ENCODE measurements at places on chromosomes 4 and X.

DNA sequence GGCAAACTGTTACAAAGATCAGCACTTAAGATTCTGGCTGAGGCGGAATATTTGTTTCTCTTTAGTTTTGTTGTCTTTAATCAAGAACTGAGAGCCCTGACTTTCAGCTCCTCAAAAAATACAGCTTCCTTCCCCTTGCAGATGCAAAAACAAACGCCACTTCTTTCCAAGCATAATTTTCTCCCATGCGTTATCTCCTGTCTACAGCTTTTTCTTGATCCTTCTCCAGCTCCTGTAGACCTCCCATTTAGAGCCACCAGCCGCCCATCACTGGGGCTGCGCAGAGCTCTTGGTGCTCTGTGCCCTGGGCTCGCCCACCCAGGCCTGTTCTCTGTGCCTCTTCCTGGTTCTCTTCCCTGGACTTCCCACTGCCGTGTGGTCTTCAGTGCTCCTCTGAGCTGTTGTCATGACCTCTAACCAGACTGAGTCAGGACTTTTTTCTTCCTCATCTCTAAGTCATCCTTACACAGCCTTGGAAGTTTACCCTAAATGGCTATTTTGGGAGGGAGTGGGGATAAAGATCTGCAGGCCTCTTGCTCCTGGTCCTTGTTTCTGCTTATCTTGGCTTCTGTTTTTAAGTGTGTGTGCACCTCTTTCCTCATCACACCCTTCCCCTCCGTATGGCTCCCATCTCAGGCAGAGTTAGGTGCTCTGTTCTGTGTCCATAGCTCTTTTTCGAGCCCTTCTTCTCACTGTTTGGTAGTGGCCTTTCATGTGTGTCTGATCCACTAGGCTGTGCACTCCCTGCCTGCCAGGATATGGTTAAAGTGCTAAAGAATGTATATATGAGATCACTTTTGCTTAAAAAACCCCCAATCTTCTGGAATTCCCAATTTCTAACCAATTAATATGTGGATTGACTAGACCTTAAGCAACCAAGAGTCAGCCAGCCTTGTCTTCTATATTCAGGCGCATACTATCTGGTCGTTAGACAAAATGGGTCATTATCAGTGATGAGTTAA is 122.5 kb downstream of the PTTG2 start:
- DNase-seq: no peak

GRCh38 chr4:181166742-181167399 is 1076.3 kb upstream of the TENM3 start:
- DNase-seq: peak; percentile 64

- DNase-seq: no peak
Observed at GRCh38 chr4:48490012-48490679, at the start of gene ZAR1. Gene ZAR1 (plus strand): TSS chr4:48490252. CDS start chr4:48490292, 40 bp downstream.

- no peak for DNase-seq
Observed at GRCh38 chr4:110154582-110154981, 43.8 kb downstream of the ELOVL6 start.
